ENCODE measurements at places on chromosomes 7 and 10.

DNA sequence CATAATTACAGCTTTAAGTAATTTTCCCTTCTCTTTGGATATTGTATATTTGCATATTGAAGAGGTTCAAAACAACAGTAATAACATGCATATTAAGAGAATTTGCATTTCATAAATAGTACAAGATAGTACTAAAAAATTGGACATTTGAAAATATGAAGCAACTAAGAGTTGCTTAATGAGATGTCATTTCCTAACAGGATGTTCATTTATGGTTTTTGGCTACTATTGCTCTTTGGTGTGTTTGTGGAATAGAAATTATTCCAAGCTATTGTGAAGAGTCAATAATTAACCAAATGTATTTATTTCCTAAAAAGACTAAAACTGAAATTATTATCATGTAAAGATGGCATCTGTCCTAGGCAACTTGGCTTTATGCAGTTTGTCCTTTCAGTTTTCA, 4.1 kb upstream of the SGCE start:
- DNase-seq: no peak

- no peak for DNase-seq
These were observed 217.0 kb upstream of the STEAP4 start for GRCh38 chr7:88523645-88524044.

DNA sequence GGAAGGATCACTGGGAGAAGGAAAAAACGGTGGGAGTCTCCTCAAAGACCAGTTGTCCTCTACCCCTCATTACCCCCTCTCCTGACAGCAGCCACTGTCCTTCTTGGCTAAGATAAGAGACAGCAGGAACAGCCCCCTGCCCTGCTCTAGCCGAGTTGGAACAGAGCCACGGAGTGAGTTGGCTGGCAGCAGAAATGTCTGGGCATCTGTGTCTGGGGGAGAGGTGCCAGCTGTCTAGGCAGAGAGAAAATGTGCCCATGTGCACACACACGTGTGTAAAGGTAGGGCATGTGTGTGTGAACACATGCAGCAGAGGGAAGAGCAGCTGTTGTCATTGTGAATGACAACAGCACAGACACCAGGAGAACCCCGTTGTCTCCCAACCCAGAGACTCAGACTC, 9.4 kb upstream of the HILPDA start:
- no peak for DNase-seq

DNA sequence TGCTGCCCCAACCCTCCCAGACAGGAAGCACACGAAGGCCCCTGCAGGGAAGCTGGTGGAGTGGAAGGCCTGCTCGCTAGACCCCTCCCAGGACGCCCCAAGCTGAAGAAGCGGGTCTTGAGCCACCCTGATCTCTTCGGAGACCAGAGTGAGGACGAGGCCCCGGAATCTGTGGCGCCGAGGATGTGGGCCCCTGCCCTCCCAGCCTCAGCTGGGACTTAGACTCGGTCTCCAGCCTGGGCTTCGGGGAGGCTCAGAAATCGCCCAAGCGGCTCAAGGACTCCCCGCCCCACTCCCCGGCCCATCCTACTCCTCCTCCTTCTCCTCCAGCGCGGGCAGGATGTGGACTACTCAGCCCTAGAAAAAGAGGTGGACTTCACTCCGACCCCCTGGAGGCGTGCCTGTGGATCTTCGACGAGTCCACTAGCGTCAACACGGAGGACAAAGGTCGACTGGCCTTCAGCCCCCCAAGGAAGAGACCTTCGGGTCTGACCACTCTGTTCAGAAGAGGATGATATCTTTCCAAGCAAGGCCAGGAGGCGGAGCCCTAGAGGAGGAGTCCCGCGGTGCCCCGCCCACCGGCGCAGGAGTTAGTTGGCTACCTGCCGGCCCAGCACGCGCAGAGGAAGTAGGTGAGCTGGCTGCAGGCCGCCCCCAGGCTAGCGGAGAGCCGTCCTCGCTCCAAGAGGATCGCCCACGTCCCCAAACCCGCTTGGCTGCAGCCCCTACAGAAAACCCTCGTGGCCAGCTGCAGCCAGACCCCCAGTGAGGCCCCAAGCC, 21.9 kb upstream of the LANCL2 start:
- DNase-seq: no peak

DNA sequence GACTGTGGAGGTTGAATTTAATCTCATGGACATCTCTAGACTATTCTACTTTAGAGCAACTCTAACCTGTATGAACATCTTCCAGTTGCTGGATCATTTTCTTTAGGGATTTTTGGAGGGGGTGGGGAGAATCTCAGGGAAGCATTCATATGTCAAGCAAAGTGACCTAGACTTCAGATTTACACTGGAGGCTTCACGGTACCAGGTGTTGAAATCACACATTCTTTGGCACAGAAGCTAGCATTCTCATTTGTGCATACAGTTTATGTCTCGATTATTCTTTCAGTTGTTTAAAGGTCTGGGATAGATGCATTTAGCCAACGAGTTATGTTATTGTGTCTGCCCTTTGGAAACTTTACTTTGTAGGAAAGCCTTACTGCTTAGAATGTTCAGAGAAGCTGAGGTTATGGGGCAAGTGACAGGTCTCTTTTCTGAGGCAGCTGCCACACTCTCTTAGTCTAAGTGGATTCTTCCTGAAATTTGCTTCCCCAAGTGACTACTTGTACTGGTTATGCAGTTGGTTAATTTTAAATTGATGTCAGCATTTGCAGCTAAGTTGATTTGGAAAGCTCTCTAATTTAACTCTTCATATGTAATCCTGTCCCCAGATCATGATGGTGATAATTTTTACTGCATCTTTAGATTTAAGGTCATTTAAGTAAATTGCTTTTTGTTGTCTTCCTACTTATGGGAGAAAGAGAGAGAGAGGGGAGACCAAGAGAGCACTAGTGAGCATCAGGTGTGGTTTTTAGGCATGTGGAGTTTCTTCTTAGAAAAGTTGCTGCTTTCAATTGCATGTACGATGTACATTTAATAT, 153.8 kb downstream of the PRKG1 start:
- no peak for DNase-seq

DNA sequence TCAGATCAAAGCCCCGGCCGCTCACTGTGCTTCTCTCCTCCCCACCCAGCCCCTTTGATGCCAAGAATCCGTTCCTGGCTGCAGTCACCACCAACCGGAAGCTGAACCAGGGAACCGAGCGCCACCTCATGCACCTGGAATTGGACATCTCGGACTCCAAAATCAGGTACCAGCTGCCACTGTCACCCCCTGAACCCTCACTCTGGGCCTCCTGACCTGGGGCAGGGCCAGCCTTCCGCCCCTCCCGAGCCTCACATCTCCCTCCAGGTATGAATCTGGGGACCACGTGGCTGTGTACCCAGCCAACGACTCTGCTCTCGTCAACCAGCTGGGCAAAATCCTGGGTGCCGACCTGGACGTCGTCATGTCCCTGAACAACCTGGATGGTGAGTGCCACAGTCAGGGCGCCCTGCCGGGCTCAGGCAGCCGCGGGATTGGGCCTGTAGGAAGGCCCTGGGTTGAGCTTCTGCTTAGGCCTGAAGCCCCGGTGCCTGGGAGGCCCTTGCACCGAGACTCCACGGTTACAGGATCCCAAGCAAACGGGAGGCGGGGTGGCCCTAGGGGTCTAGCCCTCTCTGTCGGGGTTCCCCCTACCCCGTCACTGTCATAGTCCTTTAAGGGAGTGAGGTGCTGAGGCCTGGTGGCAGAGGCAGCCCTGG, 10.8 kb downstream of the TMEM120A start:
- no peak for DNase-seq

GRCh38 chr7:133020496-133020895, 61.4 kb downstream of the CHCHD3 start:
- DNase-seq: no peak

- DNase-seq: peak; percentile 14
These were observed 4.7 kb downstream of the SUFU start for GRCh38 chr10:102508506-102508905.

GRCh38 chr7:50631639-50632038, 66.4 kb upstream of the DDC start:
- no peak for DNase-seq

DNA sequence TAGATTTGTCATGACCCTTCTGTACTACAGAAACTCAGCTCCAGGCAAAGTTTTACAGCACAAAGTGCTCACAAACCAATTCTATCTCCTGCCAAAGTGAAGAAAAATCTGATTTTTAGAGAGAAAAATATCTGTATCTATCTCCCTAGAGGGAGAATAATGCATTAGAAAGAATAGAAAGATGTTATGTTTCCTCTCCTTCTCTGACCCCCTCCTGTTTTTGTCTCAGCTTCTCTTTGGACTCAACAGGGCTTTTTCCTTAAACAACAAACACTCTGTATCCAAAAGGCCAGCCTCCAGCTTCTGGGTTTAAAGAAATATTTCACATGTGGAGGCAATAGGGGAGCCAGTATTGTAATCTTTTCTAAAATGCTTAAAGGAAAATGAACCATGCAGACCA, 627.4 kb downstream of the REEP3 start:
- no peak for DNase-seq

DNA sequence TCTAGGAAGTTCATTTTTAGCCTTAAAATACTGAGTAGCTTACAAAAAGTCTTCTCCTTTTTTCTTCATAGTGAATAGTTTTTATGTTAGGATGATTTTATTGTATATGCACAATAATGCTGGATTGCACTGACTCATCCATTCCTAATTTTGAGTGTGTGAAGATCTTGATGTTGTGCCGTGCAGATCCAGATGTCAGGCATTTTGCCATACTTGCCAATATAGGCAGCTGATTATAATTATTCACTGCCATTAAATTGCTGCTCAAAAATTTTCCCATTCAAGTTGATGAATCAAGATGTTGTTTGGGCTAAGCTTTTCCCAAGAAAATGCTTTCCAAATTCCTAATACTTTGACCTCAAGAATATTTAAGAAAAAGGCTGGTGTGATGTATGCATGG, 218.3 kb downstream of the AHR start:
- no peak for DNase-seq

- no peak for DNase-seq
These were observed 207.8 kb downstream of the WDR37 start for GRCh38 chr10:1264001-1264400.

- no peak for DNase-seq
These were observed 192.5 kb downstream of the ELFN1 start for GRCh38 chr7:1862560-1862959.

GRCh38 chr10:24821986-24822385, 98.3 kb upstream of the ARHGAP21 start:
- DNase-seq: no peak

- DNase-seq: no peak
These were observed 455 bp downstream of the CUL2 start for GRCh38 chr10:35089611-35090161.

GRCh38 chr10:79482304-79482703, 30.0 kb upstream of the EIF5AL1 start:
- DNase-seq: no peak

GRCh38 chr7:756928-757560, 30.0 kb upstream of the PRKAR1B start:
- no peak for DNase-seq

DNA sequence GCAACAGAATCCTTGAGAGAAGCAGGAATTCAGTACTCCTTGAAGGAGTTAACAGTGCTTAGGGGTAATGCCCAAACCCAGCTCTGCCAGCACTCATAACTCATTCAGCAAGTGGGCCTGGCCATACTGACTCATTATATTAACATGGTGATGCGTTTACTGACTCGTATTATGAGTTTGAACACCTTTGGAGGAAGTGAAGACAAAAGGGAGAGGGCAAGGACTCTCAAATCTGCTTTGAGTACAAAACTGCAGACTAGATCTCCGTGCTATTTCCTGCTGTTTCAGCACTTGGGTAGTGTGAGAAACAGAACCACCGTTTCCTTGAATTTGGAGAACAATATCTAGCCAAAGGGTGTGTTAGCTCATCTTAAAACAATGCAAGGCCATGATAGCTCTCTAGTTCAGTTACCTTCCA, 30.8 kb downstream of the SLC16A9 start:
- no peak for DNase-seq

DNA sequence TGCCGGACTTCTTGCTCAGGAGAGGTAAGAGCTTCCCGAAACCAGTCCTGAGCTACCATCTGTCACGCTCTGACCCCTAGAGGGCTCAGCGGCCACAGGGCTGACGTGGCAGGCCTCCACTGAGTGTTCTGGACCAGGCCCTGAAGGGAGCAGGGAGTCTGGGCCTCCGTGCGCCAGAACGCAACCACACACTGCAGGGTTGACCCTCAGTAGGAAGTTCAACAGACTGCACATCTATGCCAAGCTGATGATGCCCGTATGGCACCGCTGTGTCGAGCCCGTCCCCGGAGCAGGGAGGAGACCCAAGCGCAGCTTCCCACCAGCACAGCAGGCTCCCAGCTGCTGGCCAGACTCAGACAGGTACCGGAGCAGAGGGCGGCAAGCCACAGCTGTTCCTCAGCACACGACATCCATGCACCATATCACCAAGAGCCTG, 39.2 kb downstream of the CAMK2B start:
- DNase-seq: no peak

- DNase-seq: no peak
These were observed 1.9 kb upstream of the IFRD1 start for GRCh38 chr7:112448381-112448780.

DNA sequence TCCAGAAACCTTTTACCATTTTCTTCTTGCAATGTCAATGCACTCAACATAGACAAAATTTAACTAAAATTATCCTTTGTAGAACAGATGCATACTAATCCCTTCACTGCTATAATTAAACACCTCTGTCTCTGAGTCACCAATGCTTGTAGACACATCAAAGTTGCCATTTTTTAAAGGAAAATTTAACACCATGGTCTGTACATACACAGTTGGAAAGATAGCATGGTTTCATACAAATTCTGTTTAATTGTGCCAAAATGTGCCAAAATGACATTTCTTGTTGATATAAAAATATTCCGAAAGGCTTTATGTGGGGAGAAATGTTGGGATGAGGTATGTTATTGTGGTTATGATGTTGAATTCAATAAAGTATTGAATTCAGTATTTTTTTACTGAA, 125.8 kb downstream of the NEUROD6 start:
- DNase-seq: no peak

DNA sequence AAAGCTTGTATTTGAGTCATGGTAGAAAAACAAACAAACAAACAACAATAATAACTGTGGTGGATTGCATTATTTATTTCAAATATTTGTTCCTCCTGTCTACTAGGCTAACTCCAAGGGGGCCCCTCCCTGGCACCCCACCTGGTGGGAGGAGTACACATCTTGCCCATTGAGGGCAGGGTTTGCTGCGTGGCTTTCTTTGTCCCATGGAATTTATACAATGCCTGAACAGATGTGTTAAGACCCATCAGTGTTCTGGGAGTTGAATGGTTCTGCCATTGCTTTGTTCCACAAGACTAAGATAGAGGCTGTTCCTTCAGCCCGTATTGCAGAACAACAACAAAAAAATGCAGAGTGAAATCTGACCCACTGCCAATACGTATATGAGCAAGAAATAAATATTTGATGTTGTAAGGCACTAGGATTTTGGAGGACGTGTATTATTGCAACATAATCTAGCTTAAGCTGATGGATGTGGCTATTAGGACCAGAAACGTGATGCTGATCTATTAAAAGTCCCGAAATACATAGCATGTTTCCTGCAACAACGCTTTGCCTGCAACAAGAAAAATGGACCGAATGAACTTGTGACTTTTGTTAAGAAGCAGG, 119.1 kb upstream of the JCAD start:
- no peak for DNase-seq

GRCh38 chr7:158995514-158995913, 139.2 kb downstream of the DYNC2I1 start:
- no peak for DNase-seq
